ENCODE measurements at places on chromosomes 1 and 21. TPM values are rescaled to one million over a fixed set of nuclear protein-coding genes. Genes with fewer than 3 reads are reported as not detected.

- H3K27me3 ChIP-seq: peaks cover 4% of the 10 kb centered on the region
- H3K4me3 ChIP-seq: no peak overlapping the region
- H3K4me1 ChIP-seq: no peaks in the 10 kb centered on the region
- no peak overlapping the region for H3K27ac ChIP-seq
- no peaks in the 10 kb centered on the region for H3K36me3 ChIP-seq
- no peak for DNase-seq
These were observed 92.6 kb downstream of the IGSF21 start for GRCh38 chr1:18200136-18200717.

Gene SLFNL1
- 0.40 TPM for total RNA-seq

DNA sequence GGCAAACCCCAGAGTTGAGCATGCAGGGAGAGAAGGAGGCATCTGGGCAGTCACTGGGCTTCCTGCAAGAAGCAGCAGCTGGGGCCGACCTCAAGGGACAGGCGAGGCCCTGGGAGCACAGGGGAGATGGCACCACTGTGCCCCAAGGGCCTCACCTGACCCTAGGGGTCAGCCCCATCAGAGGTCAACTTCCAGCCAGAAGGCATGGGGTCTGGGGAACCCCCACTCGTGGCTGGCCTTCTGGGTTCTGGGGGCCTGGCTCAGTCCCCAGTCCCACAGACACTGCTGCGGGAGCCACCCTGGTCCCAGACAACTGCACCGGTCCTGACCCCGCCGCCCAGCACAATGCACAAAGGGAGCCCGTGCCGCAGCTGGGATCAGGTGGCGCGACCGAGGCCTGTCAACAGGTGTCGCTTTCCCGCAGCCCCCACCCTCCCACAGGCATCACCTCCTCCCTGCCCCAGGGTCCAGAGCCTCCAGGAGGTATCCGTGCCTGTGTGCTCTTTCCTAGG is 6.2 kb downstream of the WNT9A start:
- DNase-seq: no peak
- H3K27ac ChIP-seq: no peak overlapping the region
- H3K27me3 ChIP-seq: peaks cover 14% of the 10 kb centered on the region

DNA sequence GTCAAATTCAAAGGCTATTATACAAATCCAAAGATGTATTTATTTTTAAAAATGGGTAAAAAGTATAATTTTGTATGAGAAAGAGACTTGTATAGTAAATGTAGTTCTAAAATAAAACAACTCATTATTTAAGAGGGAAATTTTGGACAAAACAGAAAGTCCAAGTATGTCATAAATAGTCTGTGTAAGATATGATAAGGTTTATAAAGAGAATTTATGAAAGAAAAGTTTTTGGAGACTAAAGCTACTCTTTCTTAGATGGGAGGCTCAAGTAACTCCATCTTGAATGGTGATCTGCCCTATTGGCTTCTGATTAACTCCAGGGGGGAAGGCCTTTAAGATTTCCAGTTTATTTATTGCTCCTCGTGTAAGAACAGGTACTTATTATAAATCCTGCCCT is 14.7 kb upstream of the OR2T27 start:
- H3K27ac ChIP-seq: no peak overlapping the region
- no peak for DNase-seq
- no peaks in the 10 kb centered on the region for H3K36me3 ChIP-seq
- no peaks in the 10 kb centered on the region for H3K4me1 ChIP-seq
- H3K27me3 ChIP-seq: no peaks in the 10 kb centered on the region
- no peak overlapping the region for H3K4me3 ChIP-seq

Gene EFNA1
- not detected for total RNA-seq

DNA sequence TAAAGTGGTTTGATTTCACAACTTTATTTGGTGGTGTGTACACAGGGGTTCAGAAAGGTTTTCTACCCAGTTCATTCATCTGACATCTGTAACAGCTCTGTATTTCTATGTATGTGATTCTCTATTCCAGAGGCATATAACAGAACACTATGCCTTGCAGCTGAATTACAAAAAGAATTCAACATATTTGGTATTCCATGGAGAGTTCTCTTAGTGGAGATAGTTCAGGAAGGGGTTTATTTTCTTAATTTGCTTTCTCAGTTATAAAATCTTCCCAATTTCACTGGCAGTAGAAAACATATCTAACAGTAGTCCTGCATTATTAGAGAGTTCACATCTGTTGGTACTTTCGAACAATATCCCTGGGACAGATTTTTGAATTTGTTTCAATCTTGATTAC is 207.9 kb upstream of the LYPLAL1 start:
- no peak overlapping the region for H3K4me3 ChIP-seq
- H3K27me3 ChIP-seq: no peaks in the 10 kb centered on the region
- no peak for DNase-seq
- no peak overlapping the region for H3K27ac ChIP-seq
- H3K36me3 ChIP-seq: no peaks in the 10 kb centered on the region

Gene PROX1
- not detected for total RNA-seq

DNA sequence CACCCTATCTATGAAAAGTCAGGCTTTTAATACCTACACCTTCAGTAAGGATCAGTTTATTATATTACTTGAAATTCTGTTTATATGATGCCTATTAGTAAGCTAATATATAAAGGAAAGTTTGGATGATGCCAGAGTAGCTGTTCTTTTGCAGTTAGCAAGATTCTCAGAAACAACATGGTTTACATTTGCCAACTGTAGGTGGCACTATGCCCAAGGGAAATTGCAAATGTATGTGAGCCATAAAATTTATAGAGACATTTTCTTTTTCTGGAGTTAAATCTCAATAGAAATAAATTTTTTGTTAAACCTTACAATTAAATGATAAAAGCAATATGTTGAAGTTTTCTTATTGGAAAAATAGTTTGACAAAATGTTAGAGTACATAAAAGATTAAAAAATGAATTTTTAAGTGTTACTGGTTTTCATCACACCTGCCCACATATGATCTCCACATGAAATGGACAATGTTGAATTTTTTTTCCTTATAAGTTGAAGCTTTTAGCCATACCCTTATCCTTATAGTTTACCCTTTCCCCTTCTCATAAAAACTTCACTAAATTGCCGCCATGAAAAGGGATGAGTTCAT is 32.1 kb upstream of the EPHX4 start:
- peaks cover 5% of the 10 kb centered on the region for H3K27me3 ChIP-seq
- DNase-seq: peak; percentile 59
- no peak overlapping the region for H3K4me3 ChIP-seq

DNA sequence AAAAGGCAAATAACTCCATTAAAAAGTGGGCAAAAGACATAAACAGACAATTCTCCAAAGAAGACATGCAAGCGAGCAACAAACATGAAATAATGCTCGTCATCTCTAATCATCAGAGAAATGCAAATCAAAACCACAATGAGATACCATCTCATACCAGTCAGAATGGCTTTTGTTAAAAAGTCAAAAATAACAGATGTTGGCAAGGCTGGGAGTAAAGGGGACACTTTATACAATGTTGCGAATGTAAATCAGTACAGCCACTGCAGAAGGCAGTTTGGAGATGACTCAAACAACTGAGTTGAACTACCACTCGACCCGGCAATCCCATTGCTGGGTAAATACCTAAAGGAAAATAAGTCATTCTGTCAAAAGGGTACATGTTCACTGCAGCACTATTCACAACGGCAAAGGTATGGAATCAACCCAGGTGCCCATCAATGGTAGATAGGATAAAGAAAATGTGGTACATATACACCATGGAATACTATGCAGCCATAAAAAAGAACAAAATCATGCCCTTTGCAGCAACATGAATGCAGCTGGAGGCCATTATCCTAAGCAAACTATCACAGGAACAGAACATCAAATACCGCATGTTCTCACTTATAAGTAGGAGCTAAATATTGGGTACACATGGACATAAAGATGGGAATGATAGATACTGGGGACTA is 25.9 kb downstream of the TSPAN2 start:
- peaks cover 4% of the 10 kb centered on the region for H3K36me3 ChIP-seq
- H3K27me3 ChIP-seq: peaks cover 2% of the 10 kb centered on the region
- H3K4me3 ChIP-seq: peak overlapping the region; percentile 7
- H3K4me1 ChIP-seq: peaks cover 32% of the 10 kb centered on the region
- DNase-seq: no peak

- no peaks in the 10 kb centered on the region for H3K4me1 ChIP-seq
- H3K4me3 ChIP-seq: no peak overlapping the region
- H3K27me3 ChIP-seq: no peaks in the 10 kb centered on the region
- H3K36me3 ChIP-seq: peaks cover 5% of the 10 kb centered on the region
These were observed 194.5 kb downstream of the HS2ST1 start for GRCh38 chr1:87108814-87109411.

Gene SPATA17
- not detected for total RNA-seq

Gene TESK2
- 3.5 TPM for total RNA-seq

GRCh38 chr1:183884526-183884925 is 79.6 kb downstream of the RGL1 start:
- no peak overlapping the region for H3K27ac ChIP-seq
- no peaks in the 10 kb centered on the region for H3K36me3 ChIP-seq

GRCh38 chr1:115647919-115648650 is 6.3 kb downstream of the VANGL1 start:
- H3K27ac ChIP-seq: no peak overlapping the region
- no peak overlapping the region for H3K4me3 ChIP-seq
- DNase-seq: no peak
- peaks cover 12% of the 10 kb centered on the region for H3K36me3 ChIP-seq
- H3K27me3 ChIP-seq: no peaks in the 10 kb centered on the region

Gene TNFRSF25
- total RNA-seq: 55.8 TPM

All from activated CD8-positive, alpha-beta T cell treated with anti-CD3 and anti-CD28 coated beads, Interleukin-2, amount 10 ng/mL, durations not matched to agents 7 days and 5 days (primary cell).